ENCODE measurements at places on chromosomes 12 and 14.

DNA sequence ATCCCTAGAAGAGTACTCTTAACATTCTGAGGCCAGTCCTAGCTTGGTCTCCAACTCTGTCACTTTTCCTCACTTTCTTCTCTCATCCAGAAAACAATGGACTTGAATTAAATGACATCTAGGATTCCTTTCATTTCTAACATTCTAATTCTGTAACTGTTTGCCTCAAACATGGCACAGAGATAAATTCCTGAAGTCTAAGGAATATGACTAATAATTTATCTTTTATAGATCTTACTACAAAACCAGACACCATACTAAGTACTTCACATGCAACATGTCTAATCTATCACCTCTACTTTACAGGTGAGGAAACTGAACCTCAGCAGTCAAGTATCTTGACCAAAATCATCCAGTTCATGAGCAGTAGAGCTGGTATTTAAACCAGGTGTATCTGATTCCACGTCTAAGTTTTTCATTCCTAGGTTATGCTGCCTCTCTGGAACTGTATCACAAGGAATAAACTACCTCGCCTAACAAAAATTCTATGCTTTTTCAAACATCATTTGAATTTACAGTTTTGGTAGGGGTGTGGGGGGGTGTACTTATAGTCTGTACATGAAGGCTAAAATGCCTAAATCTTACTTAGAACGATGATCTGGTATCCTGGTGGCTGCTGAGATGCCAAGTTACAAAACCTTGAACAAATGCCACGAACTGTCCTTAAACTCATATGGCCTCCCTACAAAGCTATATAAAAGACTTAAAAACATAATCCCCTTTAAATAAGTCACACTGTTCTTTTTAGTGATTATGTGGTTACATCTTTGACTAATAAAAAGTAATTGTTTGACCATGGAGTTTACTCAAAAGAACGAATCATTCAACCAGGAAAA lies 41.6 kb downstream of the ATXN2 start:
- DNase-seq, result no peak

GRCh38 chr12:50240792-50241114 lies 42.6 kb downstream of the LIMA1 start:
- DNase-seq, result no peak

DNA sequence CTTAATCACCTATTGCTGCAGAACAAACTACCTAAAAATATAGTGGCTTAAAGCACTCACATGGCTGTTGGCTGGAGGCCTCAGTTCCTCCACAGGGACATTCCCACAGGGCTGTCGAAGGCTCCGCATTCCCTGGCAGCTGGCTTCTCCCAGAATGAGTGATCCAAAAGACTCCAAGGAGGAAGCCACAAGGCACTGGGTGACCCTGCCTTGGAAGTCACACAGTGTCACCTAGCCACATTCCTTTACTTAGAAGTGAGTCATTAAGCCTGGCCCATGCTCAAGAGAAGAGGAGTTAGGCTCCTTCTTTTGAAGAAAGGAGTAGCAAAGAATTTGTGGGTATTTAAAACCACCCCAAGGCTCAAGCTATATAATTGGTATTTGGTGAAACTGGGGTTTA lies 63.9 kb upstream of the MAP1LC3B2 start:
- no peak for DNase-seq

- peak; percentile 73 for DNase-seq
These were observed 1.3 kb downstream of the ESYT1 start for GRCh38 chr12:56129206-56129941.

- DNase-seq, result no peak
These were observed 66.1 kb upstream of the PRB2 start for GRCh38 chr12:11461433-11461832.

GRCh38 chr14:97273540-97273939 lies 476.4 kb downstream of the VRK1 start:
- no peak for DNase-seq

GRCh38 chr12:76556368-76556767 lies 3.2 kb downstream of the OSBPL8 start:
- peak; percentile 38 for DNase-seq

DNA sequence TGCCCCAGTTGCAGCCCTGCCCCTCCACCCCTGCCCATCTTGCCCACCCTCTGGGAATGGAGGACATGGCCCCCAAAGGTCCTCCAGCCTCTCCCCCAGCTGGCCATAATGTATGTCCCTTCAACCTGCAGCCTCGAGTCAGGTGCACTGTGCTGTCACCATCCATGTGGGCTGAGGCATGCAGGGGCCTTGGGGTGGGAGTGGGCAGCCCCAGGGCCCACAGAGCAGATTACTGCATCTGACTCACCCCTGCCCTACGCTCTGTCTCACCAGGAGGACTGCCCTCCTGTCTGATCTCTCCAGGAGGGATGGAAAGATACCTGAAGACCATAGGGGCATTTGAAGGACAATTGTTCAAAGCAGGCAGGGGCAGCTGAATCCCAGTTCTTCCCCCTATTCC lies 13.3 kb downstream of the SYNDIG1L start:
- DNase-seq, result no peak

- peak; percentile 61 for DNase-seq
These were observed 80.3 kb upstream of the GNG2 start for GRCh38 chr14:51780006-51780692.

DNA sequence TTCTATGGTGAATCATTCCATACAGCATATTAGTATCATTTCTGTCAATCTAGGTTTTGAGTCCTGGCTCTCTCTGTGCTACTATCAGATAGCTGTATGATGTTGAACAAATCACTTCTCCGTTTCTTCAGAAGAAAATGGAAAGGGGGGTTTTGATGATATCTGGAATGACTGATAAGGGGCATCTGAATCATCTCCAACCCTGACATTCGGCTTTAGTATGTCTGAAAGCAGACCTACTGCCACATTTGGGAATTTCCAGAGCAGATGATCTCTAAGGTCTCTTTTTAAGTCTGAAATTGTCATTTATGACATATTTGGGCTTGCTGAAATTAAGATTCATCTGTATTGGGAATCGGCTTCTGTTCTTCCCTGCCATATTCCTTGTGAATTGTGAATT lies 10.1 kb downstream of the MLF2 start:
- no peak for DNase-seq

GRCh38 chr12:3670083-3670620 lies 82.8 kb downstream of the CRACR2A start:
- no peak for DNase-seq

- no peak for DNase-seq
These were observed 151.2 kb upstream of the RFLNA start for GRCh38 chr12:124143726-124144125.

DNA sequence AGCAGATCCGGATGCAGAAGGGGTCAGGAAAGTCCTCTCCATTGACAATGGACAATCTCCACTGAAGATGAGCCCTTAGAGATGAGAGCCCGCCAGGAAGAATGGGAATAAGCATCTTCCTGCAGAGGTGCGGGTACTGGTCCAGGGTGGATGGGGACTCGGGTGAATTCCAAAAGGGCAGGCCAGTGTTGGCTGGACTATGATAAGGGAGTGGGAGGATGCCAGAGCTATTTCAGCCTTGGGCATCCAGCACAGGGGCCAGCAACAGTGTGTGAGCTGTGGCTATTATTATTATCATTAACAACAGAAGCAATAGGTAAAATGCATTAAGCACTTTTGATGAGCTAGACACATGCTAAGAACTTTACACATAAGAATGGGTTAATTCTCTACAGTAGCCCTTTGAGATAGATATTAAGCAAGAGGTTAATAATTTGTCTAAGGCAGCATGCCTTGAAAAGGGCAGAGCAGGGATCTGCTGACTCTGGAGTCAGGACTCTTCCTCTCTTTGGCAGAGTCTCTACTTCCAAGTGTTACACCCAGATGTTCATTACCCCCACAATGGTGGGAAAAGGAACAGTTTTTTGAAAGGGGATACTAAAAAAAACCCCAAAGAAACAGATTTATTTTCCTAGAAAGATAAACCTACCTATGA lies 55.2 kb downstream of the PRICKLE1 start:
- DNase-seq, result no peak

DNA sequence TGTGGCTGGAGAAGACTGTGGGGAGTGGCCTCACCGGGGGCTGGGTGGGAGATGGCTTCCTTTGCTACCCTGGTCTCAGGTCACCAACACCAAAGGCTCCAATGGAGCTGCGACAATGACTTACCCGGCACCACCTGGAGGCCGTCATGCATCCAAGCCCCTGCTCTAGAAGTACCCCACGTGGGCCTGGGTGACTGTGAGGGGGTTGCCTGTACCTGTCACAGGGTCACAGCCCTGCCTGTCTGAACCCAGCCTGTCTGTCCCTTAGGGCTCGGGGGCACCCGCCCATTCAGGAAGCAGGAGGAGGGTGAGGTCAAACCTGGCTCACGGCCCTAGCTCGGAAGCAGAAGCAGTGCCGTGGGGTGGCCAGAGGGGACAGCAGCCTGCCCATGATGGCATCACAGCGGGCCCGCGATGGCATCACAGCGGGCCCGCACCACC lies 18.9 kb downstream of the ABCB9 start:
- no peak for DNase-seq

DNA sequence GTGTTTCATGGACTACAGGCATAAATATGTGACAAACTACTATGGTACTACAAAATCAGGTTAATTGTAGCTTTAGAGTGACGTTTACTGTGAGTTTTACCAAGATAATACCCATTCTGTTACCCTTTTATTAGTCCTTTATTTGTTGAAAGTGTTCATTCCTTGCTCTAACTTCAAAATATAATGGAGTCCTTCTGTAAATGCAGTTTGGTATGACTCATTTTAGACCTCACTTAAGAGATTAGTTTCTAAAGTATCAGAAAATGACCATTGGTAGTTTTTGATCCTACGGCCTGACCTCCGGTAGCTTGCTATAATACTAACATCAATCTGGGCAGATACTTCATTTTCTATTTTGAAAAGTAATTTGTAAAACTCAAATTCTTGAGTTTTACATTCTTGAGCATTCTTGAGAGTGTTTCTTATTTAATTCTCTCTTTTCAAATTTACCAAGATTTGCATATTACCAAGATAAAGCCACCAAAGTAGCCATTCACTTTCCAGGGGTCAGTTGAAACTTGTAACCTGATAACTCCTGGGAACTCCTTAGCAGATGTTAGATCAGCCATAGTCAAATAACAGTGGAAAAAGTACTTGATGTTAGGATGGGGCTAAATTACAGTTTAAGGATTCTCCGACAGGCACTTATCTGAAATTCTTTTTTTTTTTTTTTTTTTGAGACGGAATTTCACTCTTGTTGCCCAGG lies 4.2 kb downstream of the HSPA2 start:
- no peak for DNase-seq

DNA sequence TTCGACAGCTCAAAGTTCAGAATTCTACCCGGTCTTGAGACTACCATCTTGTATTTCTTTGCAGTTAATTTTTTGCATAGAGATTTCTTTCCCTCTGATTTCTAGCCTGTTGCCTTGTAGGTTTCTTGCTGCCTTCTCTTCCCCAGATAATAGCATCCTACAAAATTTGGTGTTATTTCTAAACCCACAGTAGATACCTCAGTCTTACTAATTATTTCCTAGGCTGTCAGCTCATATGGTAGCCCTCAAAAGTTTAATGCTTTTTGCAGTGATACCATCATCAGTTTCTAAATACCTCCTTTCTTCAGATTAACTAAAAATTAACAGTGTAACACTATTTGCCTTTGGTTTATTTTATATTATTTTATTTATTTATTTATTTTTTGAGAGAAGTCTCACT lies 61.9 kb upstream of the TMPO start:
- no peak for DNase-seq

GRCh38 chr12:69464428-69464827 lies 5.8 kb upstream of the FRS2 start:
- no peak for DNase-seq

DNA sequence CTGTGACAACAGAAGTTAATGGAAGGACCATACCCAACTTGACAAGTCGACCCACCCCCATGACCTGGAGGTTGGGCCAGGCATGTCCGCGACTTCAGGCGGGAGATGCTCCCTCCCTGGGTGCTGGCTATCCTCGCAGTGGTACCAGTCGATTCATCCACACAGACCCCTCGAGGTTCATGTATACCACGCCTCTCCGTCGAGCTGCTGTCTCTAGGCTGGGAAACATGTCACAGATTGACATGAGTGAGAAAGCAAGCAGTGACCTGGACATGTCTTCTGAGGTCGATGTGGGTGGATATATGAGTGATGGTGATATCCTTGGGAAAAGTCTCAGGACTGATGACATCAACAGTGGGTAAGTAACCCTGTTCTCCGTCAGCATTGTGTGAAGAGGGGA lies 220.1 kb downstream of the NAV3 start:
- DNase-seq, result no peak

GRCh38 chr12:71216725-71217579 lies 59.2 kb upstream of the TSPAN8 start:
- no peak for DNase-seq

DNA sequence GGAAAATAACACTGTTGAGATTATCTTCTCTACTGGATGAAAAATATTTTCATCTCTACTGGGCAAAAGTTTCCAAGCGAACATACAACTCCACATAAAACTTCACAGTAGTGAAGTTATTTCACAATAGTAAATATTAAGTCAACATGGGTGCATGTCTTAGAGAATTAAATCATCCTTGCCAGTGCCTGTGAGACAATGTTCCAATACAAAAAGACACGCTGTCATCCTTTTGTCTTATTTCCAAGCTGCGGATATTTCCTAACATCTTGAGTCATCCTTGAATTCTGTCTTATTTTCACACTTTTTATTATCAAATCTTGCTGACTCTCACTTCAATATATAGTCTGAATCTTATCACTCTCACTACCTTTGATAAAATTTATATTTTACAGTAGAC lies 142.9 kb upstream of the KITLG start:
- DNase-seq, result no peak

GRCh38 chr14:96754162-96754844 lies 42.9 kb upstream of the VRK1 start:
- no peak for DNase-seq

DNA sequence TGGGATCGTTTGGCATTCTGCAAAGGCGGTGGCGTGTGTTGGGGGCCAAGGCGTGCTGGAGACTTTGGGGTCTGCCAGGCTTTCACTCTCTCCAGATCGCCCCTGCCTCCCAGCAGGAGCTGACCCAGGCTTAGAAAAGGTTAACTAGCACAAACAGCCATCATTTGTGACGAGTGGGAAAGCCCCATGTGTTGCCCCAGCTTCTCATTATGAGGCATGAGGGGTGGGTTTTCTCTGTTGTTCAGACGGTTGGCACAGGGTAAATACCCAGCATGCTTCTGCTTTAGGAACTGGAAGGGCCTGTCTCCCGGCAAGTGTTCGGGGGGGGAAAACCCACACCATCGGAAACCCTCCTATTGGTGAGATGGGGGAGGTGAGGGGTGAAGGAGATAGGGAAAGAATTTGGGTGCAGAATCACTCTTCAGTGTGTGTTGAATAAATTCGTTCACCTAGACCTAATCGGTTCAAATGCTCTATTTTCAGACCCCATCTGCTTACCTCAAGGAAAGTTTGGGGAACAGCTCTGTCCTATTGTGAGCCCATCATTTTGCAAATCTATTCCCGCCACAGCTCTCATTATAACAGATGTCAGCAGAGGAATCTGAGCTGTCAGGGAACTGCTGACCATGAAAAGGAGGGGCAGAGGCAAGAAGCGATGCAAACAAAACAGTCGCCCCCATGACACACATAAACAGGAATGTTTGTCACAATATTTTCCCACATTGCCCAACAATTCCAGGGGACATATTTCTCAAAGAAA lies 34.7 kb upstream of the C12orf42 start:
- no peak for DNase-seq
